ENCODE measurements at places on chromosomes 3 and 15. TPM values are rescaled to one million over a fixed set of nuclear protein-coding genes. Genes with fewer than 3 reads are reported as not detected.

The WDR93 gene
- total RNA-seq: under 0.01 TPM

The PYGO1 gene
- total RNA-seq: 0.32 TPM

The SLC28A2 gene
- total RNA-seq: not detected

The SCG5 gene
- total RNA-seq: 0.49 TPM

The DLL4 gene
- total RNA-seq: 116 TPM

The SPINK8 gene
- not detected for total RNA-seq

The HERC2 gene
- 98.2 TPM for total RNA-seq

The RPL15 gene
- 1,853 TPM for total RNA-seq

The CHRFAM7A gene
- total RNA-seq: 1.6 TPM
